ENCODE measurements at places on chromosomes 13 and 19. TPM values are rescaled to one million over a fixed set of nuclear protein-coding genes. Genes with fewer than 3 reads are reported as not detected.
A peak's percentile ranks its signal among the peaks of the same experiment; 100 is the strongest.

The LILRB5 gene
- total RNA-seq, result 0.52 TPM

GRCh38 chr19:49065905-49066512, 1.4 kb upstream of the NTF4 start:
- no peak overlapping the region for H3K27ac ChIP-seq
- no peak for DNase-seq
- peaks cover 7% of the 10 kb centered on the region for H3K27me3 ChIP-seq
- no peaks in the 10 kb centered on the region for H3K36me3 ChIP-seq
- H3K4me3 ChIP-seq, result no peak overlapping the region

DNA sequence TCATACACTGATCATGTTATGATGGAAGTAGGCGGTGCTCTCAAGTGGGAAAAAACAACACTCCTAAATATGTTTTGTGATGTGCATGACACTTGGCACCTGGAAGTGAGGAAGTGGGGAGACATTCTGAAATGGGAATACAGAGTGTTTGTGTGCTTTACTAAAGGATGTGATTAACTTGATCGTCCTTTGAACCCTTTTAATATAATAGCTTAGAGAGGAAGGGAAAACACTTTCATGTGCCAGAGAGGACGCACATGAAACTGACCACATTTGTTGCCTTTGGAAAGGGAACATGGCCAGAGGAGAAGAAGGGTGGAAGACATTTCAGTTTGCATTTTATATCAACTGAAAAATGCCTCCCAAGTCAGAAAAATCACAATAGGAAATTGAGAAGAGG, 31.4 kb downstream of the SMAD9 start:
- no peak overlapping the region for H3K4me3 ChIP-seq
- H3K4me1 ChIP-seq, result no peaks in the 10 kb centered on the region
- no peak for DNase-seq

The ZSCAN18 gene
- 69.1 TPM for total RNA-seq

The SOX1 gene
- total RNA-seq, result not detected

The APOE gene
- total RNA-seq, result 11.9 TPM

DNA sequence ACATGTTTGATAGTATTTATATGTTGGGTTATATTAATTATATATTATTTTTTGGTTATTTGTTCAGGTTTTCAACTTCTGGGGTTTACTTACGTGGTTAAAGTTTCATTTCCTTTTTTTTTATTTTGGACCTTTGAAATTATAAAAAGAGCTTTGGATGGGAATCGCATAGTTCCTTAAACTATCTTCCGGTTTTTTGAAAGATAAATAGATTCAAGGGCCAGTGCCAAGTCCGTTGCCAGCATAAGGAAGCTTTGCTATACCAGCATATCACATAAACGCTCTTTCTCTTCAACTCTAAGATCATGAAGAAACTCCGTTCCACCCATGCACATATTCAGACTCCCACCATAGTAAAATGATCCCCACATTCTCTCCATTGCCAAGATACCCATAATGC, 7.4 kb upstream of the OXGR1 start:
- H3K27ac ChIP-seq, result no peak overlapping the region
- no peaks in the 10 kb centered on the region for H3K4me1 ChIP-seq
- H3K27me3 ChIP-seq, result no peaks in the 10 kb centered on the region
- no peak for DNase-seq

DNA sequence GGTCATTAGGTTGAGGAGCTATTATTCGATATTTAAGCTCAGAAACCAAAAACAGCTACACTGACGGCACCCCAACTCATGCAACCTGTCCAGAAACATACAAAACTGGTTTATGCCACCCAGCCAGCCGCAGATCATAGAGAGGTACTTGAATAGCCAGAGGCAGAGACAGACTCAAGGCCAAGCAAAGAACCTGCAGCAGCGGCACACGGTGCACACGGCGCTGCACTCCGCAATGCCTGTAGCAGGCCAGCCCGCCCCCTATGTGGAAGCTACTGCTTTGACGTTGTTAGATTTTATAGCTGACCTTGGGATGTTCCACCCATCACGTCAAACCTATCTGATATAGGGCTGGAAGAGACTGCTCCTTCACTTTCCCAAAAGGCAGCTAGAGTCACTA, 11.9 kb upstream of the DHRS12 start:
- H3K36me3 ChIP-seq, result peaks cover 11% of the 10 kb centered on the region
- DNase-seq, result no peak
- peaks cover 69% of the 10 kb centered on the region for H3K4me1 ChIP-seq
- H3K27ac ChIP-seq, result peak overlapping the region; percentile 43
- no peaks in the 10 kb centered on the region for H3K27me3 ChIP-seq
- H3K4me3 ChIP-seq, result no peak overlapping the region

The ANKRD24 gene
- 2.9 TPM for total RNA-seq

The MYADM gene
- 42.1 TPM for total RNA-seq

The LRRC63 gene
- total RNA-seq, result 0.75 TPM

DNA sequence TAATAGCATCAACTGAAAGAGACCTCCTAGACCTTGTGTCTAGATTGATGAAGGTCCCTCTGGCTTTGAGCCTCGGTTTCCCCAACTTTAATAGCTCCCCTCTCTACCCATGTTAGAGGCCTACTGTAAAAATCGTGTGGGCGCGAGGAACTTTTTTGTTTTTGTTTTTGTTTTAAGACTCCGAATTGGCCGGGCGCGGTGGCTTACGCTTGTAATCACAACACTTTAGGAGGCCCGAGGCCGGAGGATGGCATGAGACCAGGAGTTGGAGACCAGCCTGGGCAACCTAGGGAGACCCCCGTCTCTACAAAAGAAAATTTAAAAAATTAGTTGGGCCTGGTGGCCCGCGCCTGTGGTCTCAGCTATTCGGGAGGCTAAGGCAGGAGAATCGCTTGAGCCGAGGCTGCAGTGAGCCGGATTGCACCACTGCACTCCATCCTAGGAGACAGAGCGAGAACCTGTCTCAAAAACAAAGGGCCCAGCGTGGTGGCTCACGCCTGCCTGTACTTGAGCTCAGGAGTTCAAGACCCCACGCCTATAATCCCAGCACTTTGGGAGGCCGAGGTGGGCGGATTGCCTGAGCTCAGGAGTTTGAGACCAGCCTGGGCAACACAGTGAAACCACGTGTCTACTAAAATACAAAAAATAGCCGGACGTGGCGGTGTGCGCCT, 858 bp upstream of the PPP6R1 start:
- H3K36me3 ChIP-seq, result no peaks in the 10 kb centered on the region
- peak overlapping the region; percentile 92 for H3K27ac ChIP-seq
- no peak for DNase-seq
- H3K27me3 ChIP-seq, result no peaks in the 10 kb centered on the region

The FUT3 gene
- 0.15 TPM for total RNA-seq

GRCh38 chr19:47280183-47280797, 5.6 kb downstream of the INAFM1 start:
- DNase-seq, result peak; percentile 43
- H3K4me3 ChIP-seq, result no peak overlapping the region
- no peak overlapping the region for H3K27ac ChIP-seq
- peaks cover 7% of the 10 kb centered on the region for H3K4me1 ChIP-seq
- no peaks in the 10 kb centered on the region for H3K36me3 ChIP-seq
- H3K27me3 ChIP-seq, result no peaks in the 10 kb centered on the region

GRCh38 chr13:95174517-95174916, 126.7 kb downstream of the ABCC4 start:
- H3K27me3 ChIP-seq, result no peaks in the 10 kb centered on the region
- no peak overlapping the region for H3K27ac ChIP-seq
- H3K4me3 ChIP-seq, result no peak overlapping the region
- H3K36me3 ChIP-seq, result no peaks in the 10 kb centered on the region

DNA sequence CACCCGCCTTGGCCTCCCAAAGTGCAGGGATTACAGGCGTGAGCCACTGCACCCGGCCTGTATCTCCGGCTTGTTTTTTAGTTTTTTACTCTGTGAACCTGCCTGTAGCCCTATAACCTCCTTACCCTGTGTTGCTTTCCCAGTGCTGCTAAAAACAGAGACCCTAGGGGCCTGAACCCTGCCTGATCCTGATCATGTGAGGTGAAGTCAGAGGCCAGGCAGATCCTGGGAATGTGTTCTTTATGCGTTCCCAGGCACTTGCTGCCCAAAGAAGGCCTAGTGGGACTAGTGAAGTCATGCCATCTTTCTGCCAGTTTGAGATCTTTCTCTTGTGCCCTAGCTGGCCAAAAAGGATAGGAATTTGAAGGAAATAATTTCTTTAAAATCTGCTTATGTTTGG, 4.6 kb downstream of the UBA2 start:
- no peak overlapping the region for H3K27ac ChIP-seq
- H3K36me3 ChIP-seq, result peaks cover 40% of the 10 kb centered on the region
- DNase-seq, result no peak
- no peaks in the 10 kb centered on the region for H3K27me3 ChIP-seq

GRCh38 chr19:35013041-35013819, 13.1 kb downstream of the GRAMD1A start:
- DNase-seq, result peak; percentile 79
- no peaks in the 10 kb centered on the region for H3K27me3 ChIP-seq
- H3K4me1 ChIP-seq, result peaks cover 76% of the 10 kb centered on the region
- H3K27ac ChIP-seq, result peak overlapping the region; percentile 64

GRCh38 chr19:38032151-38032550, 125.1 kb downstream of the SIPA1L3 start:
- H3K4me3 ChIP-seq, result no peak overlapping the region
- no peaks in the 10 kb centered on the region for H3K27me3 ChIP-seq
- DNase-seq, result no peak

DNA sequence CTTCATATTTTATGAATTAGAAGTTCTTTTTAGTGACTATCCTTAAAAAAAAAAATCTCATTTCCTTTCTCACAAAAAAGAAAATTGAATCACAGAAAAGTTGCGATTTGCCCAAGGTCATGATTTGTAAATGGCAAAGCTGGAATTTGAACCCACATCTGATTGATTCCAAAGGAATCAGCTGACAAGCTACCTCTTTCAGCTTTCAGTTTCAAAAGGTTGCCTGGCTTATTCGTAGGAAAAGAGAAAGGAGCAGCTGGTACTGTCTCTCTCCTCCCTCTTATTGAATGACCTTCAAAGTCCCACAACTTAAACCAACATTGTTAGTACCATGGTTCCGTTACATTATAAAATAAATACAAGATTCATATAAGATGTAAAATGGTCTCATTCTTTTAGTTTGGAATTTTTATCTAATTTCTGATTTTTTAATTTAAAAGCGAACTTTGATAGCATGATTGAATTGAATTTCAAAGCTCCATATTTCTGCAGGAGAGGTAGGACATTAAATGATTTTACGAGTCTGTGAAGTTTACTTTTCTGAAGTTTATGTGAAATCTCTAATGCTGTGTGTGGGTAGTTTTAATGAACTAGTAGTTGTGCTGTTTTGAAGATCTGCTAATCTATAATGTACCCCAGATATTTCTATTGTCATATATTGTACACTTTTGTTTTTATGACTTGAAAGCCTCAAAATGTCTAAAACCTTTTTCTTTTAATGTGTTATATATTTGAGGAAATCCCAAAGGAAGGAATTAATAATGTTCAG, 18.5 kb upstream of the KCTD4 start:
- no peaks in the 10 kb centered on the region for H3K36me3 ChIP-seq
- no peaks in the 10 kb centered on the region for H3K27me3 ChIP-seq
- no peaks in the 10 kb centered on the region for H3K4me1 ChIP-seq
- no peak for DNase-seq
- H3K27ac ChIP-seq, result no peak overlapping the region

DNA sequence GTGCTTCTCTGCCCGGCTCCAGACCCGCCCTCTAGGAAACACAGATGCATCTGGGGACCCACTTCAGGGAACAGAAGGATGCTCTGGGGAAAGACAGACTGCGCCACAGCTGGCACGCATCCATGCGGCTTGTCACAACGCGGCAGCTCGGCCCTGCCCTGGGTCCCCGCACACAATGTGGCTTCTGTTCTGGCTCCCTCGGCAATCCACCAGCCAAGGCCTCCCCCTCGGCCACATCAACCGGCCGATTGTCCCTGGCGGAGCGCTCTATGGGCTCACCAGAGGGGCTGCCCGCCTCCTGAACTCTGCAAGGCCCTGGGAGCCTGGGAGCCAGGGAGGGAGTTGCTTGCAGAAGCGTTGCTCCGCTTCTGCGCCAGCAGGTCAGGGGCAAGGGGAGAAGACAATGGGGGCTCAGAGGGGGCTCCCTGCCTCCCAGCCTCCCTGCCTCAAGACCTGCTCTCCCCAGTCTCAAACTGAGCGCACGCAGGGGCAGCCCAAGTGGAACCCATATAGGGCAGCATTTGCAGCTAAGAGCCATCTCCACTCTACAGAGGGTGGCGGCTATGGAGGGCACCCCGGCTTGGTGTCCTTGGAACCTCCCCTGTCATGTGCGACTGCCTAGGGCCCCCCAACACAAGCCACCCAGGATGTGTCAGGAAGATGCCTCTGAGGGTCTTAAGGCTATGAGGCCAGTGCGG, 37.9 kb downstream of the MLLT1 start:
- peaks cover 38% of the 10 kb centered on the region for H3K4me1 ChIP-seq
- H3K4me3 ChIP-seq, result no peak overlapping the region
- no peak overlapping the region for H3K27ac ChIP-seq

The SMIM44 gene
- total RNA-seq, result not detected

DNA sequence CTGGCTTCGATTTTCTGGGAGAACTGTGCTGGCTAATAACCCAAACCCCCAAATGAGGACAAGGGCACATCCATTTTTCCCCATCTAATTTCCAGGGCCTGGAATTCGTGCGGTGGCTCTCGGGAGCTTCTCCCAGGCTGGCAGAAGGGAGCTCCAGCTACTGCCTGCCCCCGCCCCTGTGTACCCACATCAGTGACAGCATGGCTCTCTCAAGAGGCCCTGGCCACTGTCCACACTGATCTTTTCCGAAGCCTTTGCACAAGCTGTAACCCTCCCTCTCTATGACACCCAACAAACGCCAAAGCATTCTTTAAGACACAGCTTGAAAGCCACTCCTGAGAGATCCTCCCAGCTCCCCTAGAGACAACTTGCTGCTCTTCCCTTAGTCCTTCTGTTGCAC, 73.1 kb downstream of the ZIC5 start:
- no peak overlapping the region for H3K27ac ChIP-seq
- H3K4me3 ChIP-seq, result no peak overlapping the region
- peaks cover 19% of the 10 kb centered on the region for H3K27me3 ChIP-seq
- DNase-seq, result no peak
- H3K4me1 ChIP-seq, result no peaks in the 10 kb centered on the region

The ERICH4 gene
- not detected for total RNA-seq

GRCh38 chr13:49811527-49811908, 19.0 kb upstream of the KPNA3 start:
- H3K36me3 ChIP-seq, result no peaks in the 10 kb centered on the region
- DNase-seq, result no peak
- H3K27me3 ChIP-seq, result no peaks in the 10 kb centered on the region
- H3K27ac ChIP-seq, result no peak overlapping the region
- no peak overlapping the region for H3K4me3 ChIP-seq

DNA sequence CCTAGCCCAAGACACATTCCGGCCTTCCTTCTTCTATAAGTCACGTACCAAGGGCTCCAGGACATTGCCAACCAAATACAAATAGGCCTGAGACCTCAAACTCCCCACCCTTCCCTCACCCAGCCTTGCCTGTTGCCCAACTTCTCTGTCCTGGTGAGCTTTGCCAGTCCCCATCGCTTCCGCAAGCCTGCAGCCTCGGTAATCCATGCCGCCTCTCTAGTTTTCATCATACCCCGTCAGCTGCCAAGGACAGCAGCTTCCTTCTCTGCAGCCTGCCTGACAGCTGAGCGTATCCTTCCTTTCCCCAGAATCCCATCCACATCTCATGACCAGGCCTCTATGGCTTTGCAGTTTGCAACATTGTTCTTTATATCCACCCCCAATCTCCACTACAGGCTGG, 36.6 kb upstream of the POMP start:
- no peaks in the 10 kb centered on the region for H3K27me3 ChIP-seq
- H3K27ac ChIP-seq, result no peak overlapping the region
- no peaks in the 10 kb centered on the region for H3K4me1 ChIP-seq
- DNase-seq, result no peak

Measured in CD4-positive, alpha-beta memory T cell (primary cell).